ENCODE measurements at places on chromosomes 12 and 14.

- DNase-seq: no peak
Observed at GRCh38 chr12:34257093-34257492, 234.8 kb downstream of the ALG10 start.

DNA sequence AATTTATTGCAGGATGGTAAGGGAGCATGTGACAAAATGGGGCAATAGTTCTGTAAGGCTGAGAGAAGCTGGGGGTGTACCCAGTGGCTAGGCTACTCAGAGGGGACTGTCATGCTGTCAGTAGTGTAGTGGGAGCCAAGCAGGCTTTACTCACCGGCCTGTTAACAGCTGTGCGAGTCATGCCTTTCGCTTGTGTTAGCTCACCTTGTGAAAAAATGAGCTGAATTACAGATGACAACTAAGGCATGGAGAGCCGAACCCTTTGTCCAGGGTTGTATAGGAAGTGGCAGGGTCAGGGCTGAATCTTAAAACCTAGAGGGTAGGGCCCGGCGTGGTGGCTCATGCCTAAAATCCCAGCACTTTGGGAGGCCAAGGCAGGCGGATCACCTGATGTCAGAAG is 37.9 kb downstream of the SH2B3 start:
- no peak for DNase-seq

GRCh38 chr12:69732088-69732487 is 6.6 kb upstream of the RAB3IP start:
- DNase-seq: no peak

GRCh38 chr14:53399057-53399456 is 245.9 kb upstream of the DDHD1 start:
- DNase-seq: no peak

- peak; percentile 94 for DNase-seq
Observed at GRCh38 chr12:47705566-47706425, at the start of gene RPAP3. Gene RPAP3 (minus strand): TSS chr12:47706030. CDS start chr12:47702840, 3,190 bp downstream.

- no peak for DNase-seq
Observed at GRCh38 chr14:92134456-92134855, 12.7 kb downstream of the CPSF2 start.

GRCh38 chr12:7100239-7100638 is 8.0 kb upstream of the C1R start:
- DNase-seq: no peak

GRCh38 chr14:60175255-60175902 is 10.2 kb upstream of the DHRS7 start:
- peak; percentile 57 for DNase-seq

DNA sequence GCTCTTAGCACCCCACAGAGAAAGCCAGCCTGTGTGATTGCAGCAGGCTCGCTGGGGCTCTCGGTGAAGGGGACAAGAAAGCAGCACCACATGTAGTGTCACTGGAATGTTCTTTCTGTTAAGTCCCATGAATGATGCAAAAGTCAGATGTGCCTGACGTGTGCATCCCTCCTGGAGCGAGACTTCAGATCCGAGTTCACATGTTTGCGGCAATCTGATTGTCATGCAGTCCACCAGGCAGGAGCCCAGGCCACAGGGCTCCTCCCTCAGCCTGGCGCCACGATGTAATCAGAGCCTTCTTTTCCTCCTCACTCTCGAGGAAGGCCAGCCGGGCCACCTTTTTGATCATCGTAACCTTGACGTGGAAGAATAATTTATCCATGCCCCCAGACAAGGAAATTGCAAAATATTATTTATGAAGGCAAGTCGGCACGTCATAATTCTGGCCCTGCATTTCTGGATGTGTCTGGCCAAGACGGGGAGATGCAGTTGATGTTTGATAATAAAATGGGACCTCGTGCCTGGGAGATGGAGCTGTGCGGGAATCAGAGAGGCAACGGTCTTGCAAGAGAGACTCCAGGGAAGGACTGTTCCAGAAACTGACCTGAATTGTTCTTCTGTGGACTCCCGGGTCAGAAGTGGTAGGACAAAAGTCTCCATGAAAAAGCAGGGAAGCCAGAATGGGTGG is 214.6 kb downstream of the PHETA1 start:
- DNase-seq: no peak

DNA sequence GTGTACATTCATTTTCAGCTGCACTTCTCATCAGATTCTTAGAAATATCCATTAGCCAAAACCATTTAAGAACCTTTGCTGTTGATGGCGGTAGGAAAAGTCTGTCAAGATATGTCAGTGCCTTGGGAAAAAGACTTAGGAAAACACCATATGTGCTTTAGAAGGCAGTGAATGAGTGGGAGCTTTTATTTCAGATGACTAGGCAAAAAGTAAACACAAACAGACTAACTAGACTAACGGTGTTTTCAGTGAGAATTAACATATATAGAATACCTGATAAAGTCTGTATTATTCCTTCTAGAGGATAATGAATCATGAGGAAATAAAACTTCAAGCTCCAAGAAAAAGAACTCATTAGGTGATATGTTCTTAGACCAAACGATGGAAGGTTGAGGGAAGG is 418.9 kb downstream of the NAV3 start:
- no peak for DNase-seq

DNA sequence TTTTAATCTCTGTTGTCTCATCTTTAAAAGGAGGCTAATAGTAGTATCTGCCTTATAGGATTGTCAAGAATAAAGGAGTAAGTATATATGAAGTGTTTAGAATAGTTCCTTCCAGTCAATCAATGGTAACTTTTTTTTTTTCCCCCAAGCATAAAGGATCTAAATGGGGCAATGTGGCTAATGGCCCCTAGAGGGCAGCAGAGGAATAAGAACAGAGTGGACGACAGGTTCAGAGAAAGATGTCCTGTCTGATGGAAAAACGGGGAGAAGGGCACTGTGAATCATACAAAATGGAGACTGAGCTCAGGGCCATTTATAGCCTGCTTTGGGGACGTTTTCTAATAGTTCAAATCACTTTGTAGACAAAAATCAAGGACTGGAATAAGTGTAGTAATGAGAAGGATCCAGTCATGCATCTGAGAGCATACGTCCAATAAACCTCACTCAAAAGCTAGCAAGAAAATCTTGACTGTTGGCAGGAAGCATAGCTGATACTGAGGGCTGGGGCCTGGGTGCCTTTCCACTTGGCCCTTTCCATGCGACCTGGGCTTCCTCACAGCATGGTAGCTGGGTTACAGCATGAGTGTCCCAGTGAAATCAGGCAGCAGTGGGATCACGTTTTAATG is 51.3 kb downstream of the IFNG-AS1 start:
- no peak for DNase-seq

DNA sequence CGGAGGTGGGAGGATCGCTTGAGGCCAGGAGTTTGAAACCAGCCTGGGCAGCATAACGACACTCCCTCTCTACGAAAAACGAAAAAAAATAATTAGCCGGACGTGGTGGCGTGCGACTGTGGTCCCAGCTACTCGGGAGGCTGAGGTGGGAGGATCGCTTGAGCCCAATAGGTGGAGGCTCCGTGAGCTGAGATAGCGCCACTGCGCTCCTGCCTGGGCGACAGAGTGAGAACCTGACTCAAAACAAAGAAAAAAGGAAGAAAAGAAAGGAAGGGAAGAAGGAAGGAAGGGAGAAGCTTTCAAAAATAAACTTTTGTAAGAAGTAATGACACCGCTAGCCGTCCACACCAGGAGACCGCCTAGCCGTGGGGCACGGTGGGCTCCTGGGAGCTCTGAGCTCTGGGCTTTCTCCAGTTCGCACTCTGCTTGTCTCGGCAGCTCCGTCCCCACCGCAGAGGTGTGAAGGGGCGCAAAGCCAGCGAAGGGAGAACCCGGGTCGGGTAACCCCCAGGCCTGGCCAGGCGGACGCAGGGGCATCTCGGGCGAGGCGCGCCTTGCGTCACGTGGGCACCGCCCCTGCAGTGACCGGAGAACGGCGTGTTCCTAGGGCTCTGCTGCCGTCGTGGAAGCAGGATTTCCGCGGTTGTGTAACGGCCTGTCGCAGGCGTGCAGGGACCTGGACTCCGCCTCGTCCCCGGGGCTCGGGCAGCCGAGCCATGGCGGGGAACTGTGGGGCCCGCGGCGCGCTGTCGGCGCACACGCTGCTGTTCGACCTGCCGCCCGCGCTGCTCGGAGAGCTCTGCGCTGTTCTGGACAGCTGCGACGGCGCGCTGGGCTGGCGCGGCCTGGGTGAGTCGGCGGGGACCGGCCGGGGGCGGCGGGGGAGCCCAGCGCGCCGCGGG is at the start of gene IRAK3:
IRAK3 (plus strand) TSS at position 631 of the 902 bp plus-strand sequence; CDS start at position 717, 86 bp downstream.
- DNase-seq: no peak

DNA sequence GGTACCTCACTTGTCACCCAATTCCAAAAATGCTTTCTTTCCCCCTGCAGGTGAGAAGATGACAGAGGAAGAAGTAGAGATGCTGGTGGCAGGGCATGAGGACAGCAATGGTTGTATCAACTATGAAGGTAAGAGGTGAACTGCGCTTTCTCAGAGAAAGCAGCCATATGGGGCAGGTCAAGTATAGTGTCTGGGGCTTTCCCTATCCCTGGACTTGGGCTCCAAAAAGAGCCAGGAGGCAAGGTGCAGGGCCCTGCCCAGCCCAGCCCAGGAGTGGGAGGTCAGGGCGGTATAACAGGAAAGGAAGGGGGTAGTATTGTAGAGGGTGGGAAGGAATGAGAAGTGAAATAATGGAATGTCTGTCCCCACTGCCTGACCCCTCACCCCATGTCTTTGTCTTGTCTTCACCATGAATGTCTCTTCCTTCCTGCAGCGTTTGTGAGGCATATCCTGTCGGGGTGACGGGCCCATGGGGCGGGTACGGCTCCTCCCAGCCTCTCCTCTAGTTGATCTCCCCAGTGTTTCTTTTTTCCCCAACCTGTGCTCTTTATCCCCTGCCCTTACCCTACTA is 2.1 kb downstream of the MYL6 start:
- no peak for DNase-seq

- DNase-seq: no peak
Observed at GRCh38 chr14:76975051-76975450, 53.5 kb downstream of the IRF2BPL start.

DNA sequence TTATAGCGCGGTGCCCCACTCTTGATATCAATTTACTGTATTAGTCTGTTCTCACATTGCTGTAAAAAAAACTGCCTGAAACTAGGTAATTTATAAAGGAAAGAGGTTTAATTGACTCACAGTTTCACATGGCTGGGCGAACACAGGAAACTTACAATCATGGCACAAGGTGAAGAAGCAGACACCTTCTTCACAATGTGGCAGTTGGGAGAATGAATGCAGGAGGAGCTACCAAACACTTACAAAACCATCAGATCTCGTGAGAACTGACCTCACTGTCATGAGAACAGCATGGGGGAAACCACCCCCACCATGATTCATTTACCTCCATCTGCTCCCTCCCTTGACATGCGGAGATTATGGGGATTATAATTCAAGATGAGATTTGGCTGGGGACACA is 42.3 kb downstream of the FBXO34 start:
- DNase-seq: no peak

DNA sequence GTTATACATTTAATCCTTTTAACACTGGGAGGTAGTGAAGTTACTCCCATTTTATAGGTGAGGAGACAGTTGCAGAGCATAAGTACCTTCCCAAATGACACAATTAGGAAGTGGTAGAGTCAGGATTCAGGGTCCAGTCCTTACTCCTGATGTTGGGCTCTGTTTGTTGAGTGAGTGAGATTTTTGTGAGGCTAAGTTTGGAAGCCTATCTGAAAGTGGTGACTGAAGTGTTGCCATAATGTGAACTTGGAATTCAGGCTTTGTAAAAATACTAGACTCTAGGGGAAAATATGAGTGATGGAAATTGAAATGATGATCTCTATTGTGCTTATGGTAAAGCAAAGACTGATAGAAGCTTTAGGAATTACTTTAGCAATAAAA is 2.2 kb downstream of the NUDT4 start:
- no peak for DNase-seq

- no peak for DNase-seq
Observed at GRCh38 chr14:56808110-56808382, 2.2 kb downstream of the OTX2 start.

DNA sequence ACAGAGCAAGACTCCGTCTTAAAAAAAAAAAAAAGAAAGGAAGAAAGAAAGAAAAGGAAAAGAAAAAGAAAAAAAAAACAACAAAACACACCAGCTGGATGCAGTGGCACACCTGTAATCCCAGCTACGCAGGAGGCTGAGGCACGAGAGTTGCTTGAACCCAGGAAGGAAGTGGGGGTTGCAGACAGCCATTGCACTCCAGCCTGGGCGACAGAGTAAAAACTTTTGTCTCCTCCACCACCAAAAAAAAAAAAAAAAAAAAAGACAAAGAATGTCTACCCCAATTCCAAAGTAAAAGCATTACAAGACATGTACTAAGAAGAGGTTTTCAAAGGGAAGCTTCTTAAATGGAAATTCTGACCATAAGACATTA is 53.4 kb downstream of the HNRNPC start:
- DNase-seq: no peak

- no peak for DNase-seq
Observed at GRCh38 chr12:58104351-58104755, 163.0 kb downstream of the ATP23 start.

DNA sequence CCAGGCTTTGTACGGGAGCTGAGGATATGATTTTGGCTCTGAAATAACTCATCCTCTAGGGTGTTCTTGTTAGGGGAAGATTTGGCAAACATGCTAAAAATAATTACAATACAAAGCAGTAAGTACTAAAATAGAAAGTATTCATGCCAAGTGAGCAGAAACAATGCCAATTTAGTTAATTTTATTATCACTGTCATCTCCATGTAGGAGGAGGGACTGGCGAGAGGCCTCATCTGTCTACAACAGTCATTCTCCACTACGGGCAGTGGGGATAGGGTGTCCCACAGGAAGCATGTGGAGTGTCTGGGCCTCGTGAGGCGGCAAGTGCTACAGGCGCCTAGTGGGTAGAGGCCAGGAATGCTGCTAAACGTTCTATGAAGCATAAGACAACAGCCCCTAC is 3.3 kb downstream of the ISM2 start:
- DNase-seq: no peak

DNA sequence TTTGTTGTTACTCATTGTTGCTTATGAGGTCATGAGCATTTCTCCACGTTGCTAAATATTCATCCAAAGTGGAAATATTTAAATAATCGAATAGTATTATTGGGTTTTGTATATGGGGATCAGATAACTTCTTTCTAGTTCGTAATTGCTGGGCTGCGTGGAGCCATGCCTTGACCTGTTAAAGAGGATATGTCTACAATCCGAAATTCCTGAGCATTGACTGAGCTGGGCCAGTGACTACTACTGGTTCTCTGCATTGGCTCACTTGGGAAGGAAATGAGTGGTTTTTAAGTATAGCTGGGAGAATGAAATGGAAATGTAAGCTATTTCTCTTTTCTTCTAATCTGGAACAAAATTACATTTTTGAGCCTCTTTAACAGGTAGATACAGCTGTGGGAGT is 163.2 kb downstream of the RPL10L start:
- DNase-seq: peak; percentile 65

DNA sequence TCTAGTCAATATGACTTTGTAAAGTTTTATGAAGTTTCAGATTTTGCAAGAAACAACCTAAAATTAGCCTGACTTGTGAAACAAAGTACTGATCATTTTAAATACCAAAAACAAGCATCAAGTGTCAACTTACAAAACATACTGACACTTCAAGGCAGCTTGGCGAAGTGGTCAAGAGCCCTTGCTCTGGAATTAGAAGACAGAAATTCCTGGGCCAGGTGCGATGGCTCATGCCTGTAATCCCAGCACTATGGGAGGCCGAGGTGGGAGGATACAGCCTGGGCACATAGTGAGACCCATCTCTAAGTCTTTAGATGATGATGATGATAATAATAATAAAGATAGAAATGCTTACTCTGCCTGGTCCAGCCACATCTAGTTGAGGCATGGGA is 45.4 kb upstream of the NR2C1 start:
- no peak for DNase-seq

Measured in RWPE2 (cell line).